Subcutaneous preadipocyte (primary cell): ENCODE measurements at places on chromosomes 1 and 21. TPM values are rescaled to one million over a fixed set of nuclear protein-coding genes. Genes with fewer than 3 reads are reported as not detected.

Gene RPTN
- not detected in 2 replicates for total RNA-seq

Gene SOX13
- total RNA-seq: 11.4 and 12.9 TPM in 2 replicates

Gene SH2D2A
- total RNA-seq: 0.20 TPM in 1 of 2 replicates, not detected in the other

Gene PCSK9
- total RNA-seq: 4.3 and 4.4 TPM in 2 replicates

Gene SELL
- total RNA-seq: under 0.01 TPM in 1 of 2 replicates, not detected in the other

Gene FOXD2
- under 0.01 and 0.20 TPM in 2 replicates for total RNA-seq

Gene OR6K3
- not detected in 2 replicates for total RNA-seq

Gene LCE6A
- not detected in 2 replicates for total RNA-seq

Gene PTGFR
- total RNA-seq: 16.4 and 66.5 TPM in 2 replicates

Gene FAM43B
- under 0.01 TPM in 1 of 2 replicates, not detected in the other for total RNA-seq

Gene DDOST
- 200 and 220 TPM in 2 replicates for total RNA-seq

Gene CRP
- total RNA-seq: not detected in 2 replicates

Gene FOXO6
- under 0.01 TPM in 1 of 2 replicates, not detected in the other for total RNA-seq

Gene SLC44A5
- total RNA-seq: not detected in 2 replicates

Gene OLFML2B
- total RNA-seq: 26.8 and 39.5 TPM in 2 replicates

Gene COL8A2
- total RNA-seq: 2.3 and 3.7 TPM in 2 replicates

Gene PAPPA2
- 1.6 and 2.2 TPM in 2 replicates for total RNA-seq

Gene TMEM200B
- total RNA-seq: 9.9 and 11.5 TPM in 2 replicates

Gene SPSB1
- total RNA-seq: 17.6 and 27.2 TPM in 2 replicates
